IMR-90 (cell line): ENCODE measurements at places on chromosomes 16 and 17. TPM values are rescaled to one million over a fixed set of nuclear protein-coding genes. Genes with fewer than 3 reads are reported as not detected.

DNA sequence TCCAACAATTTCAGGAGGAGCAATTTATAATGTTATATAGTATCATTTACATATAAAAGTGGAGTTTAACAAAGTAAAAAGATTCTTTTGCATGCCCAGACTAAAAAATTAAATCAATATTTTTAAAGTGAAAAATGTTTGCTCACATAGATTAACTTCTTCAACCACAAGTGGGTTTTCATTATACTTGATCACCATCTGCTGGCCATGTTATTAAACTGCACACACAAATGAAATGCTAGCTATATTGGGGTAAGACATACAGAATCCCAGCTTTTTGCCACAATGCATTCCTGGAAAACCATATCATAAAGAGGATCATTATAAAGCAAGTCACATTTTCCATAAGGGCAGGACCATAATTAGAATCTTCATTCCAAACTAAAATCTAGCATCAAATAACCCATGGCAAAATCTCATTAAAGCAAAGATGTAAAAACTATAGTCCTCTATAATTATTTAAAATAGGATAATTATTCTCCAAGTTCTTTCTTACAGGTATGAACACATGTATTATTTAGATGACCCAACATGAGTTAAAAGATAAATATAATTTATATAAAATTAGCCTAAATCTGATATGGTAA is 26.3 kb downstream of the CEP112 start:
- DNase-seq = peak; percentile 75

Gene TMEM186
- 6.0 and 6.8 TPM in 2 replicates for polyA plus RNA-seq

Gene NXPH3
- 0.20 and 0.31 TPM in 2 replicates for polyA plus RNA-seq

DNA sequence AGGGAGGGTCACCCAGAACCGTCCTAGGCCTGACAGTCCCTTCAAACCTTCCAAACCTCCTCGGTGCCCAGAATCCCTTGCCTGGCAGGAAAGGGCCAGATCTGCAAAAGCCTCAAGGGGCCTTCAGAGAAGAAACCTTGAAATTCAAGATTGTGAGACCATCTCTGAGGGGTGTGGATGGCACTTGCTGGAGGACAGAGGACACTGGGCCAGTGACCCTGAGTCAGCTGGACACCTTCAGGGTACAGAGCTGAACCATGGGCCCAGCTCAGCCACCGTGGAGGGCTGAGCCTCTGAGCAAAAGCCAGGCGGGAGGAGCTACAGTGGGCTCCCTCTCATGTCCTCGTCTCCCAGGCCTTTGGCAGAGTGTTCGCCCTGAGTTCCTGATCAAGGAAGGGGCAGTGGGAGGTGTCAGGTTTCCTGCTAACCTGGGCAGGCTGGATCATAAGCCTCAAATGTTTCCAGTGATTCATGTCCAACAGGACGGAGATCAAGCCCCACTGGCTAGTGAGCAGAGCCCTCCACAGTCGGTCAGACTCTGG is 3.0 kb downstream of the PDILT start:
- no peak for DNase-seq

Gene PIEZO1
- polyA plus RNA-seq = 372 and 392 TPM in 2 replicates

GRCh38 chr17:1621273-1621954 is 7.2 kb downstream of the SLC43A2 start:
- DNase-seq = no peak

GRCh38 chr17:7548585-7549400 is at the start of gene TNFSF12:
TNFSF12 (plus strand) TSS chr17:7549058; CDS start chr17:7549154, 96 bp downstream.
- peak; percentile 7 for DNase-seq

Gene CDH15
- polyA plus RNA-seq = 0.62 and 0.65 TPM in 2 replicates

Gene SHBG
- 0.38 and 0.40 TPM in 2 replicates for polyA plus RNA-seq

DNA sequence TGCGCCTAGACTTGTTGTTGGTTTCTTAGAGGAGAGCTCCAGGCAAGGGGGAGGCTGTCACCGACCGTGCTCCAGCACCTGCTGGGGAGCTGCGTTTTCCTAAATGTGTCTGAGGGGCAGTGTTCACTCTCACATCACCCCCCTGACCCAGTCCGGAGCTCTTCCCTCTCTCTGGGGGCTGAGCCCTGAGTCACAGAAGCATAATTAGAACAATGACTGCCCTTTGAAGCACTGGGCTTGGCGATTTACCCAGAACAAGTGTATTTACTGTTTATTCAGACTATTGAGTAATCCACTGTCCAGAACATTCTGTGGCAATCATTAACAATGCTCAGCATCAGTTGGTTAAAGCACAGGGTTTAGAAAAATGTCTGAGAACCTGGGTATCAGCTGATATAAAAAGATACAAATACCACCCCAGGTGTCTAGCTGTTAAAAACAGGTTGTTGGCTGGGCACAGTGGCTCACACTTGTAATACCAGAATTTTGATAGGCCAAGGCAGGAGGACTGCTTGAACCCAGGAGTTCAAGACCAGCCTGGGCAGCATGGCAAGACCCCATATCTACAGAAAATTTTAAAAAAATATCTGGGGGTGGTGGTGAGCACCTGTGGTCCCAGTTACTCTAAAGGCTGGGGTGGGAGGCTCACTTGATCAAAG is 8.1 kb downstream of the CES4A start:
- peak; percentile 80 for DNase-seq

Gene GFAP
- polyA plus RNA-seq = 0.19 and 0.40 TPM in 2 replicates

GRCh38 chr17:55484575-55484974 is 26.7 kb downstream of the SMIM36 start:
- no peak for DNase-seq

DNA sequence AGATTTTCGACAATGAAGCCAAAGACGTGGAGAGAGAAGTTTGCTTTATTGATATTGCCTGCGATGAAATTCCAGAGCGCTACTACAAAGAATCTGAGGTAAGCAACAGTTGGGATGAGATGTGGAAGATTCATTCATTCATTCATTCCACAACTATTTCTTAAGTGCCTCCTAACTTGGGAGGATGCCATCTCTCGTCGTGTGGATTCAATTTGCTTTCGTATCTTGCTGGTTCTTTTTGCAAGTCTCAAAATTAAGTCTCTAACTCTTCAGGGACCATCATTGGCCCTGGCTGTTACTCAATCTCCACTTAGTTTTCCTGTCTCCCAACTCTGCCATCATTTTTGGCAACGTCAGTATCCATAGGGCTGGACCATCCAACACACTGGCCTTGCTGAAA is 85.6 kb upstream of the NOL11 start:
- DNase-seq = no peak

GRCh38 chr17:31596382-31597323 is 205.2 kb downstream of the RAB11FIP4 start:
- DNase-seq = peak; percentile 98

Gene CSF3
- polyA plus RNA-seq = not detected in 2 replicates

GRCh38 chr17:79920751-79921410 is 81.6 kb upstream of the CBX4 start:
- DNase-seq = no peak

Gene PDPK1
- 24.3 and 27.3 TPM in 2 replicates for polyA plus RNA-seq

DNA sequence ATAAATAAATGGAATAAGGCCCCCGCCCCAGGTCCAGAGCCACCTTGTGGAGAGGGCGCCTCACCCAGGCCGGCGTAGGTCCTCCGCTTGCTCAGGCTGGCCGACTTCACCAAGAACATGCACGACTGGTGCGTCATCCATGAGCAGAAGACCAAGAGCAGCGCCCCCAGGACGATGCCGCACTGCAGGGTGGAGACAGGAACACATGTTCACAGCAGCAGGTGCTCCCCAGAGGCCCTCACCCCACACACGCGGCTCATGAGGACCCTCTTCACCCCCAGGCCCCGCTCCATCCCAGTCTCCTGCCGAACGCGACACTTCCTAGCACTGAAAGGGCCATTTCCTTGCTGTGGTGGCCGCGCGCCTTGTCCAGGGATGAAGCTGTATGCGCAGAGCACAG is 5.5 kb downstream of the SLC38A10 start:
- DNase-seq = no peak

DNA sequence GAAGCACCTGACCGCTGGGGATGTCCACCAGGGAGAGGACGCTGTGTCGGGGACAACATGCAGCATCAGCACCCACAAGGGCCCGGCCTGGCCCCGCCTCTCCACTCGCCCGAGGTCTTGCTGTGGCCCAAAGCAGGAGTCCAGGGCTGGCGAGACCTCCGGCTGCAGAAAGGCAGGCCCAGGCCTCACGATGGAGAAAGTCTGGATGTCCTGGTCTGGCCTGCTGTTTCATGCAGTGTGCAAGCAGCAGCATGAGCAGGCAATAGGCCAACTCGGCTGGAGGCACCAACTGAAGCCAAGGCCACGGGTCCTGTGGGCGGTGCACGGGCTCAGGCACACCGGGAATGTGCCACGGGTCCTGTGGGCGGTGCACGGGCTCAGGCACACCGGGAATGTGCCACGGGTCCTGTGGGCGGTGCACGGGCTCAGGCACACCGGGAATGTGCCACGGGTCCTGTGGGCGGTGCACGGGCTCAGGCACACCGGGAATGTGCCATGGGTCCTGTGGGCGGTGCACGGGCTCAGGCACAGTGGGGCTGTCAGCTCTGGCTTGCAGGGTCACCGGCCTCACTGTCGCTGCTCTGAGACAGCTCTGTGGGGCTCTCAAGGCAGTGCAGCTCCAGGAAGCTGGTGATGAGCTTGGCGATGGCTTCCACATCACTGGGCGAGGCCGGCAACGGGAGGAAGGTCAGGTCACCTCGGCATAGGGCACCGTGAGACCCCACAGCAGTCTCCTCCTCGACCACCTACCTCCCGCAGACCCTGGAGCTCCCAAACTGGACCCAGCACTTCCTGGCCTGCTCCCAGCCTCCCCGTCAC is 6.9 kb downstream of the CYBC1 start:
- no peak for DNase-seq

Gene HNF1B
- polyA plus RNA-seq = not detected in 2 replicates

Gene TMEM88
- 1.9 and 2.1 TPM in 2 replicates for polyA plus RNA-seq

- peak; percentile 41 for DNase-seq
Observed at GRCh38 chr16:1458336-1458976, 14.1 kb upstream of the CCDC154 start.

Gene SMTNL2
- not detected in 2 replicates for polyA plus RNA-seq

DNA sequence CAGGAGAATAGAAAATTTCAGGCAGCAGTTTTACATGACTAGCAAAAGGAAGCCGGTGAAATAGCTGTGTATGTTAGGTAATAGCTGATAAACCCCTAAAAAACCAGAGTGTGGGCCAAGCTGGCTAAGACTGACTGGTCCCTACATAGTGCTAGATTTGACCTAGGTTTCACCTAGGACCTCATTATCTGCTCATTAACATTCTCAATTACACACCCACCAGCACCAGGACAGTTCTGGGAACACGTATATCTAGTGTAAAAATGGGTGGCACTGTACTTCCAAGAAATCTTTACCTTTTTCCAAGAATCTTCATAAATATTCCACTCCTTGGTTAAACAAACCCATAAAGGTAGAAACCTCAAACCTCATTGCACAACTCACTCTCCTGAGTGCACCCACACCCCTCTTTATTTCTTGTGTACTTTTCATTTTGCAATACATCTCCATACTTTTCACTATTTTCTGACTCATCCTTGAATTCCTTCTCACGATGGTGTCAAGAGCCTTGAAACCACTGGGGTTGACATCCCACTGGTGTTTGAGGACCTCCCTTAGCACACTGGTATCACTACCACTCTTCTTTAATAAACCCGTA is 262.7 kb upstream of the KCNJ16 start:
- no peak for DNase-seq

GRCh38 chr16:49602201-49602975 is 228.8 kb downstream of the C16orf78 start:
- DNase-seq = no peak

DNA sequence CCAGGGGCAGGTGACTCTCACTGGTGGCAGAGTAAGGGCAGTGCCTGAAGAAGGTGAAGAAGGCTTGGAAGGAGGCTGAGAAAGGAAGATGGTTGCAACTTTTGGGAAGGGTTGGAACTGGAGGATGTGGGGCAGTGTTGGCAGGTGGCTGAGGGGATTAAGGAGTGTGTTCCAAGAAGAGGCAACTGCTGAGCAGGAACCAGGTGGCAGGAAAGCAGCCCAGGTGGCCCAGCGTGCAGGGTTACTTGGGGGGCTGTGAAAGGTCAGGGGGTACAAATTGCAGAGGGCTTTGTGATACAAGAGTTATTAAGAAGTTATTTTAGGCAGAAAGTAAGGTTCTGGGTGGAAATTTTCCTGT is 28.6 kb downstream of the WSCD1 start:
- DNase-seq = no peak

- DNase-seq = no peak
Observed at GRCh38 chr16:4733211-4733742, 794 bp downstream of the ANKS3 start.

DNA sequence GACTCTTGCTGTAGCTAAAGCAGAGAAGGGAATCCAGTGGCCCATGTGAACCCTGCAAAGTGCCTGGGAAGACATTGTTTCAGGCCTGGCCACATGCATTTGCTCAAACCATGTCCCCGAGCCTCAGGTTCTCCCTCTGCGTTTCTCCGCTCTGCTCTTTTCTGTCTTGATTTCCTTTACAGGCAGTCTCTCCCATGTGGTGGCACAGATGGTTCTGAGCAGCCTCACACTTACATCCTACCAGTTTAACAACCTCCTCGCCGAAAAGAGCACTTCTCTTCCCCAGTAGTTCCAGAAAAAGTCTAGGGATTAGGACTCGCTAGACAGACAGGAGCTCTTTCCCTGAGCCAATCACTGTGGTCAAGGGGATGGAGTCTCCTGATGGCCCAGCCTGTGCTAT is 28.3 kb upstream of the MYH10 start:
- no peak for DNase-seq

Gene NKD1
- polyA plus RNA-seq = not detected in 2 replicates

DNA sequence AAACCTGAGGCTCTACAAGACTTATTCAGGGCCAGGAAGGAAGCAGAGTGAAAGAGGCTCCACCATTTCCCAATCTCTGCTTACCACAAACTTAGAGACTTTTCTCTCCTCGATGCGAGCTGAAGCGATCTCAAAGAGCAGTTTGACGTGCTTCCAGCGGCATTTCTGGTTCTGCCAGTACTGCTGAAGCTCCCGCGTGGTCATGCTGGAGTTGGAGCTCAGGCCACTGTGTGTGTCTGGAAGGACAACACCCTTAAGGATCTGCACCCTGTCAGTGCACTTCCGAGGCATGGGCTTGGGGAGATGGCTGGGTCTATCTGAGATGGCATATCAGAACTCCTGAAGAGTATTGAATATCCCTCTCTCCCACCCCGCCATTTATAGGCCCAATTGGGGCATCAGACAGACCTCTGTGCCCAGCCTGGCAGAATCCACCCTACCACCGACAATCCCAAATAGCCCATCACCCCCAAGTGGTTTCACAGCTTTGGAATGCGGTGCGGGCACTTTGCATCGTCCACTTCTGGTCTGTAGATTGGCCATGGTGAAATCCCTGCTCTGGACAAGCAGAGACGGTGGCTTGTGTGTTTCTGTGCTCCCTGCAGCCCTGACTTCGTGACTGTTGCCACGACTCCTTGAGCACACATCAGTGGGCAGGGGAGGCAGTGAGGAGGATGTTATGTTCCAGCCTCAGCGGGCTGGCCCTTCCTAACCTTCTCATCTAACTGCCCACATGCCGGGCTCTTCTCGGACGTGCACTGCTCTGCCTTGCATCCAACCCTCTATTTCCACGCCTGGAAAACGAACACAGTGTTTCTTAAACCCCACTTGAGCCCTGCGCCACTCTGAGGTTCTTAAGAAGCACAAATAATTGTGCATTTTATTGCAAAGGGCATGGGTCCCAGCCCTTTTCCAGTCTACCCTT is 5.2 kb downstream of the SNX20 start:
- no peak for DNase-seq

DNA sequence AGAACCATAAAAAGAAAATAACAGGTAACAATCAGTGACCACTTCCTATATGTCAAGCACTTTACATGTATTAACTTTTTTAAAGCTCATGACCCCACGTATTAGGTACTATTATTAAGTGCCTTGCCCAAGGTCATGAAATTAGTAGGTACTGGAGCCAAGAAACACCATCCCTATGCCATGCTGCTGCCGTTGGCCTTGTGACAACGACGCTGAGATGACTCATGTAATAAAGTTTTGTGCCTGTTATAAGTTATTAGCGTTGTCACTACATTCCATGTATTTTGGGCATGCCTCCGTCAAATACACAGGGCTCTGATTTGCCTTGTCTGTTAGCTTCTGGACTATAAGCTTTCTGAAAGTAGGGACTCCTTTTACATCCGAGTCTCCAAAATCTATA is 1.4 kb downstream of the BBS2 start:
- DNase-seq = no peak
